ENCODE measurements at places on chromosomes 2 and 18. TPM values are rescaled to one million over a fixed set of nuclear protein-coding genes. Genes with fewer than 3 reads are reported as not detected.

Gene METTL8
- total RNA-seq = 49.3 TPM

Gene EML6
- total RNA-seq = 0.32 TPM

Gene SPEG
- total RNA-seq = not detected

Gene GALNT13
- total RNA-seq = not detected

Gene RSAD2
- 0.87 TPM for total RNA-seq

Gene PAIP2B
- 0.45 TPM for total RNA-seq

Gene TRABD2A
- total RNA-seq = 5.0 TPM

Gene ITGA4
- total RNA-seq = 87.9 TPM

Gene SH2D6
- 0.43 TPM for total RNA-seq

Gene ASXL3
- total RNA-seq = 0.15 TPM

GRCh38 chr2:181025004-181025403 lies 44.6 kb downstream of the UBE2E3 start:
- no peak for DNase-seq
- no peaks in the 10 kb centered on the region for H3K27me3 ChIP-seq
- no peak overlapping the region for H3K4me3 ChIP-seq
- no peaks in the 10 kb centered on the region for H3K36me3 ChIP-seq

GRCh38 chr2:160735696-160736095 lies 242.1 kb upstream of the RBMS1 start:
- H3K27me3 ChIP-seq = no peaks in the 10 kb centered on the region
- no peak overlapping the region for H3K4me3 ChIP-seq
- DNase-seq = no peak

DNA sequence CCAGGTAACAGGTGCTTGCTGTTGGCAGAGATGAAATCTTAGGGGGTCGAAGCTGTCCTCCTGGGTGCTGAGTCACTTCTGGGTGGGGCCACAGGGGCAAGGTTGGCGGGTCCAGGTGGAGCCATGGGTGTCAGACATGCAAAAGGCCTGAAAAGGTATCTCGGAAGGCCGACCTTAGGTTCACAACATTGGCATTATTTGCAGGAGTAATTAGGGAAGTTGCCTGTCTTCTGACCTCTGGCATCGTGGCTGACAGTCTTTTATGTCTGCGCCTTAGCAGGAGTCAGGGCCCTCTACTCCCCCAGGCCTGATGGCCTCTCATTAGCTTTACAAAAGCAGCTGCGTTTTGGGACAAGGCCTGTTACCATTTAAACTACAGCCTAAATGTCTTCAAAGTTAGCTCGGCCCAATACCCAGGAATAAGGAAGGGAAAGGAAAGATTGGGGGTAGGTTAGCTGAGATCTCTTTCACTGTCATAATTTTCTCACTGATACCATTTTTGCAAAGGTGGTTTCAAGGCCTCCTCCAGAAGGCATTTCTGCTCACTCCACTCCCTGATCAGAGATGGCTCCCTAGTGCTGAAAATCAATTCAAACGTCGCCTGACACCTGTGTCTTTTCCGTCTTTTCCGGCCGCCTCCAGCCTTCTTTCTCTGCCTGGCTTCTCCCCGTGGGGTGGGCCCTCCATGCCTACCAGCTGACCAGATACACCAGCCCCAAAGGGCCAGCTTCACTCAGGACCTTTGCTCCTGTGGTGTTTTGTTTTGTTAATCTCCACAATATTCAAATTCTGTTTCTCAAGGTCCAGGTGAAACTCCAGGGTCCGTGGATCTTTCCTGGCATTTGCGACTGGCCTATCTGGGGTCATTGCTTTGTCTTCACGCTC lies 90.8 kb downstream of the RHOB start:
- H3K4me1 ChIP-seq = no peaks in the 10 kb centered on the region
- no peak for DNase-seq
- no peaks in the 10 kb centered on the region for H3K36me3 ChIP-seq
- H3K4me3 ChIP-seq = no peak overlapping the region

DNA sequence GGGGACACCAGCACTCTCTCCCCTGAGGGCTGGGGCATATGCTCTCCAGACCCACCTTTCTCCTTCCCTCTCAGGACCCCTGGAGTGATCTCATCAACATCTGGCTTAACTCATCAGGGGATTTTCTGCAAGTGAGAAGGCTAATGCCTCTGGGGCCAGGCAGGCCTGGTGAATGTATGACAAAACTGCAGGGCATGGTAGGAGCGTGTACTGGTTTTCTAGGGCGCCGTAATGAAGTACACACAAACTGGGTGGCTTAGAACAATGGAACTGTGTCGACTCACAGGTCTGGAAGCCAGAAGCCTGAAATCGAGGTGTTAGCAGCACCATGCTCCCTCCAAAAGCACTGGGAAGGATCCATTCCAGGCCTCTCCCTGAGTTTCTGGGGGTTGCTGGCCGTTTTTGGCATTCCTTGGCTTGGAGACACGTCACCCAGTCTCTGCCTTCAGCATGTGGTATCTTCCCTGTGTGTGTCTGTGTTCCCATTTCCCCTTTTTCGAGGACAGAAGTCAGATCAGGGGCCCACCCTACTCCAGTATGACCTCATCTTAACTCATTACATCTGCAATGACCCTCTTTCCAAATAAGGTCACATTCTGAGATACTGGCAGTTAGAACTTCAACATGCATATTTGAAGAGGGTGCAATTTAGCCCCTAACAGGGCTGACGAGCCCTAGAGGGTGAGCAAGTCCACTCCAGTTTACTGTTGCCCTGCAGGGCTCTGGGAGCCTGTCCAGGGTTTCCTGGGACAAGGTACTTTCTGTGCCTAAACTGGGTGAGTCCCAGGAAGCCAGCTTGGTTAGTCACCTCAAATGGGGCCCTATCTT lies 45.5 kb upstream of the CAB39 start:
- no peaks in the 10 kb centered on the region for H3K36me3 ChIP-seq
- peak overlapping the region; percentile 92 for H3K27ac ChIP-seq
- no peak for DNase-seq
- H3K27me3 ChIP-seq = no peaks in the 10 kb centered on the region

- no peak overlapping the region for H3K27ac ChIP-seq
- H3K4me3 ChIP-seq = no peak overlapping the region
- no peaks in the 10 kb centered on the region for H3K36me3 ChIP-seq
- H3K4me1 ChIP-seq = no peaks in the 10 kb centered on the region
- no peaks in the 10 kb centered on the region for H3K27me3 ChIP-seq
Observed at GRCh38 chr18:27042177-27042576, 142.9 kb downstream of the CHST9 start.

- peak overlapping the region; percentile 41 for H3K4me3 ChIP-seq
- peak overlapping the region; percentile 82 for H3K27ac ChIP-seq
- no peaks in the 10 kb centered on the region for H3K27me3 ChIP-seq
- peaks cover 3% of the 10 kb centered on the region for H3K36me3 ChIP-seq
- peaks cover 25% of the 10 kb centered on the region for H3K4me1 ChIP-seq
Observed at GRCh38 chr2:3563521-3563976, 5.4 kb upstream of the RNASEH1 start.

DNA sequence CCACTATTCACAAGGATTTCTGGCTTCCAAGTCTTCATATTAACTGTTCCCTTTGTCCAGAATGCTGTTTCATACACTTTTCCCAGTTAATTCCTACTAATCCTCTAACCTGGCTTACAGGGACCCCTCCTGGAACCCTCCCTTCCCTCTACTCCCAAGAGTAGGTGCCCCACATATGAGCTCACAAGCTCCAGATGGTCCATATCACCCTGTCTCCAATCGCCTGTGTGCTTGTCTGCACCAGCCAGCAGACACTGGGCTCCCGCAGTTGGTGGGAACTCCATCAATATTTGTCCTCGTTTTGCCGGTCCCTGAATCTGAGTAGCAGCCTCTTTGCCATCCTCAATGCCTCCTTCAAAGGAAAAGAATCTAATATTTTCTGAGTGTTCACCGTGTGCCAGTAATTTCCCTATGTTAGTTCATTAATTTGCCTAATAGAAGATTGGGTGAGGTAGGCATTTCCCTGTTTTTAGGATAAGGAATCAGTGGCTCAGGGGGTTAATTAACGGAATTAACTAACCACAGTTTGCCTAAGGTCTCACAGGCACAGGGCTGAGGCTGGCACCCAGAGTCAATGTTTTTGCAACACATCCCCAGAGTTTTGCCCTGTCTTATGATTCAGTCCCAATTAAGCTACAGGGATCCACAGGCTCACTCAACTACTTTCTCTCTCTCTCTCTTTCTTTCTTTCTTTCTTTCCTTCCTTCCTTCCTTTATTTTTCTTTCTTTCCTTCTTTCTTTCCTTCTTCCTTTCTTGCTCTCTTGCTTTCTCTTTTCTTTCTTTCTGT lies 141.6 kb upstream of the CYP1B1 start:
- H3K27ac ChIP-seq = no peak overlapping the region
- no peaks in the 10 kb centered on the region for H3K27me3 ChIP-seq
- DNase-seq = no peak
- H3K36me3 ChIP-seq = no peaks in the 10 kb centered on the region

DNA sequence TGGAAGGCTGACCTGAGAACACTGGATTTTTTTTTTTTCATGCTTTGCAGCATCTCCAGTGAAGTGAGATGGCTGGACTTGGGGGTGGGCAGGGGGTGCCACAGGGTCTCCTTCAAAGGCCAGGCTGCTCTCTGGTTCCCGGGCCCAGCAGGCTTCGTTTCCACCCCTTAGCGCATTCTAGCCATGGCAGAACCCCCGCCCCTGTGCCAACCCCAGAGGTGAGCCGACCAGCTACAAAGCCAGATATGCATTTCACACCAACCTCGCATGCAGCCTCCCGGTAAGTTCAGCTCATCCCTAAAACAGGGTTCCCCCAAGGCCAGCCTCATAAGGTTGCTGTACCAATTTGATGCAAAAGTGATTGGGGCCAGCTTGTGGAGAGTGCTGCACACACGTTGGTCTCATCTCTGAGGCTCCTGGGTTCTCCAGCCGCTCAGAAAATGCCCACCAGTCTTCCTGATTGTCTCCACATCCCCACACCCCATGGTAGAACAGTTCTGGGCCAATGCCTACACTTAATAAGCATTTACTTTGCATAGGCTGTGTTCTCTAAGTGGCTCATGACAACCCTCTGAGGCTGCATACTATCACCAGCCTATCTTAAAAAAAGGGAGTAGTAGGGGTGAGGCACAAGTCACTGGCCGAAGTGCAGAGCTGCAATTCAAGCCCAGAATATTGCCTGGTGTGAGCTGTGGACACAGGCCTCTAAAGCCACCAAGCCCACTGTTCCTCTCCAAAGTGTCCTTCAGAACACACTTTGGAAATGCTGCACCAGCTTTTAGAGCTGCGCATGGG lies 23.3 kb downstream of the SMAD7 start:
- H3K27me3 ChIP-seq = no peaks in the 10 kb centered on the region
- DNase-seq = no peak
- peak overlapping the region; percentile 49 for H3K27ac ChIP-seq
- no peak overlapping the region for H3K4me3 ChIP-seq
- peaks cover 17% of the 10 kb centered on the region for H3K36me3 ChIP-seq

- no peaks in the 10 kb centered on the region for H3K27me3 ChIP-seq
- no peak overlapping the region for H3K27ac ChIP-seq
- no peak overlapping the region for H3K4me3 ChIP-seq
- no peaks in the 10 kb centered on the region for H3K36me3 ChIP-seq
- no peaks in the 10 kb centered on the region for H3K4me1 ChIP-seq
Observed at GRCh38 chr2:23593752-23594459, 208.9 kb downstream of the KLHL29 start.

GRCh38 chr2:117631152-117631945 lies 183.1 kb upstream of the DDX18 start:
- H3K4me3 ChIP-seq = no peak overlapping the region
- H3K4me1 ChIP-seq = no peaks in the 10 kb centered on the region
- H3K27me3 ChIP-seq = no peaks in the 10 kb centered on the region
- DNase-seq = no peak

DNA sequence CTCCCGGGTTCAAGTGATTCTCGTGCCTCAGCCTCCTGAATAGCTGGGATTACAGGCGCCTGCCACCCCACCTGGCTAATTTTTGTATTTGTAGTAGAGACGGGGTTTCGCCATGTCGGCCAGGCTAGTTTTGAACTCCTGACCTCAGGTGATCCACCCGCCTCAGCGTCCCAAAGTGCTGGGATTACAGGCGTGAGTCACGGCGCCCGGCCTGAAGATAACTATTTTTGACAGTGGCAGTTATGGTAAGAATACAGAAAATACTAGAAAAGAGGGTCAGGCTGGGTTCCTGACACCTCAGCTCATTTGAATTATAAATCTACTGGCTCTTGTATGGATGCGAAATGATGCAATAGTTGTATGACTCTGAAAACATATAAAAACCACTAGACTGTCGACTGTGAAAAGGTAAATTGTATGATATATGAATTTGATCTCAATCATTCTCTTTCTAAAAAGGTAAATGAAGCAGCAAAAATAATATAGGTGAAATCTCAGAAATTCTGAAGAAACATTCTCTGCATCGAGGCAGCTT lies 11.1 kb upstream of the DGKD start:
- no peak for DNase-seq
- no peak overlapping the region for H3K4me3 ChIP-seq
- no peaks in the 10 kb centered on the region for H3K4me1 ChIP-seq
- H3K27me3 ChIP-seq = no peaks in the 10 kb centered on the region

GRCh38 chr2:47083005-47083404 lies 72.1 kb downstream of the STPG4 start:
- H3K27ac ChIP-seq = no peak overlapping the region
- H3K4me1 ChIP-seq = no peaks in the 10 kb centered on the region
- H3K36me3 ChIP-seq = no peaks in the 10 kb centered on the region
- no peak overlapping the region for H3K4me3 ChIP-seq
- no peaks in the 10 kb centered on the region for H3K27me3 ChIP-seq

- H3K36me3 ChIP-seq = peaks cover 50% of the 10 kb centered on the region
- H3K27me3 ChIP-seq = no peaks in the 10 kb centered on the region
- no peak overlapping the region for H3K27ac ChIP-seq
- H3K4me3 ChIP-seq = no peak overlapping the region
- no peak for DNase-seq
Observed at GRCh38 chr18:74512321-74513053, 16.3 kb downstream of the CNDP2 start.

DNA sequence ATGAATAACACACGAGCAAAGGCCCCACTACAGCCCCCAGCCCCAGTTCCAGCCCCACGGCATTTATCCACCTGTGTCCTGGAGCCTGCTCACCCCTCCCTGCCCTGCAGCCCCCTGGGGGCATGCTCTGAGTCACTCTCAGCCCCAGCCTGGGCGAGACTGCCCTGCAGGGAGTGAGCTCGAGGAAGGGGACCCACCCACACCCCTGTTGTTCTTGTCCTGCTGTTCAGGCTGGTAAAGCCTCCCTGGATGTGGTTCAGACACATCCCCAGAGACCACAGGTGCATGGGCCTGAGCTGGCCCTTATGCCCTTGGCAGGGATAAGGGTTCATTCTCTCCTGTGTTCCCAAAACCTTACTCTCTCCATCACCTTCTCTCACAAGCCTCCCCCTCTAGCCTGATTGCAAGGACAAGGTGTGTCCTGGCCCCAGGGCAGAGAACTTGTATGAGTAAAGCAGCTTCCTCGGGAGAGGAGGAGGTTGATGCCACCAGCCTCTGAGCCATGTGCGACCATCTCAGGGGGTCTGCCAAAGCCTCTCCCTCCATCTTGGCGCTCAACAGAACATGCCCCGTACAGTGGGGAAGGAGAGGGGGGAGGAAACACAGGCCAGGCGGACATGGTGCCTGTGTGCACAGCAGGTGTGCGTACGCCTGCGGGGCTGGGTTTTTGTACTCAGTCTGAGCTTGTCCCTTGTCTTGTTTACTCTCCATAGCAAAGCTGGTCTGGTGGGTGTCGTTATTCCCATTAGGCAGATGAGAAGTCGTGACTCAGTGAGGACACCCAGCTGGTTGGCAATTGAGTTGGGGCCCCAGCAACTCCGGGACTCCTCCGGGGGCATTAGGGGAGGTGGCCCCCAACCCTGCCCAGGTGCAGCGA lies 64.4 kb downstream of the CIB4 start:
- peaks cover 3% of the 10 kb centered on the region for H3K27me3 ChIP-seq
- H3K36me3 ChIP-seq = no peaks in the 10 kb centered on the region
- no peak for DNase-seq
- H3K27ac ChIP-seq = no peak overlapping the region

- no peak overlapping the region for H3K27ac ChIP-seq
- DNase-seq = no peak
- no peaks in the 10 kb centered on the region for H3K4me1 ChIP-seq
- H3K36me3 ChIP-seq = no peaks in the 10 kb centered on the region
- no peak overlapping the region for H3K4me3 ChIP-seq
Observed at GRCh38 chr2:6978991-6979390, 61.8 kb downstream of the RNF144A start.
